ENCODE measurements at places on chromosomes 16 and 17. TPM values are rescaled to one million over a fixed set of nuclear protein-coding genes. Genes with fewer than 3 reads are reported as not detected.

KRT36 gene
- total RNA-seq = not detected

WNT3 gene
- total RNA-seq = 4.9 TPM

HIRIP3 gene
- total RNA-seq = 14.0 TPM

SYT17 gene
- total RNA-seq = 0.46 TPM

ARHGDIG gene
- 3.7 TPM for total RNA-seq

KRT39 gene
- not detected for total RNA-seq

LGALS9B gene
- not detected for total RNA-seq

VAT1L gene
- not detected for total RNA-seq

CACNG1 gene
- not detected for total RNA-seq

- no peak for DNase-seq
Measured at GRCh38 chr16:67562918-67563707, 787 bp downstream of the CTCF start.

- DNase-seq = no peak
Measured at GRCh38 chr16:1659031-1659430, 19.0 kb upstream of the JPT2 start.

DNA sequence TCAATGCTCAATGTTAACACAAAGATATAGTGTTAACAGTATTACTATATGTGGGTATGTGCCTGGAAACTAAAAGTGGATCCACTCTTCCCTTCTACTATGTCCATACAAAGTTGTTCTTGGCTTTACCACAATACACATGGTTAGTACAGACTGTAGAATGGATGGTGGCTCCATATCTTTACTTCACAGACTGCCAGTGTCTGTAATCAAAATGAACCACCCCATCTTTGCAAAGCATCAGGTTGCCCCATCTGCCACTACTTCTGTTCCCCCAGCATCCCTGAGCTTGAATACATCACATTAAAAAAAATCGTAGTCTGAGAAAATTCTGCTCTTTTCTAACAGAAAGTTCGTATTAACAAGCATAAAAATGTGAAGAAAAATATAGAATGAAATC is 30.0 kb downstream of the USP32 start:
- DNase-seq = no peak

- peak; percentile 90 for DNase-seq
Measured at GRCh38 chr17:83068641-83069570, 10.5 kb upstream of the METRNL start.

DNA sequence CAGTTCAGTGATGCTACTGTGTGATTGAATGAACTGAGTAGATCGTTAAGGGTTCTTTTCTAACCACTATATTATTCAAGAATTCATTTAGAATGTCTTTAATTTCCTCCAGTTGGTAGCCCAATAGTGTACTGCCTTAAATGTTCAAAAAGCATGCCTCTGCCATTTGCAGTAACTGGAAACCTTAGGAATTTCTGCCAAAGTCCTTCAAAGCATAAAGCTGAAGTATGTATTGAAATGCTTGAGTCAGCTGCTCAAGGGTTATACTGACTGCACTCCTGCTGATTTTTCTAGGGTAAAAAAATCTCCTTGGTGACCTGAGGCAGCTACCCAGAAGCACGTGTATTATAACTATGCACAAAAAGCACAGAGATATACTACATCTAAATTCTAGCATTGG is 56.5 kb downstream of the SNTB2 start:
- DNase-seq = no peak

- DNase-seq = no peak
Measured at GRCh38 chr16:4339909-4340308, 11.2 kb downstream of the PAM16 start.

DNA sequence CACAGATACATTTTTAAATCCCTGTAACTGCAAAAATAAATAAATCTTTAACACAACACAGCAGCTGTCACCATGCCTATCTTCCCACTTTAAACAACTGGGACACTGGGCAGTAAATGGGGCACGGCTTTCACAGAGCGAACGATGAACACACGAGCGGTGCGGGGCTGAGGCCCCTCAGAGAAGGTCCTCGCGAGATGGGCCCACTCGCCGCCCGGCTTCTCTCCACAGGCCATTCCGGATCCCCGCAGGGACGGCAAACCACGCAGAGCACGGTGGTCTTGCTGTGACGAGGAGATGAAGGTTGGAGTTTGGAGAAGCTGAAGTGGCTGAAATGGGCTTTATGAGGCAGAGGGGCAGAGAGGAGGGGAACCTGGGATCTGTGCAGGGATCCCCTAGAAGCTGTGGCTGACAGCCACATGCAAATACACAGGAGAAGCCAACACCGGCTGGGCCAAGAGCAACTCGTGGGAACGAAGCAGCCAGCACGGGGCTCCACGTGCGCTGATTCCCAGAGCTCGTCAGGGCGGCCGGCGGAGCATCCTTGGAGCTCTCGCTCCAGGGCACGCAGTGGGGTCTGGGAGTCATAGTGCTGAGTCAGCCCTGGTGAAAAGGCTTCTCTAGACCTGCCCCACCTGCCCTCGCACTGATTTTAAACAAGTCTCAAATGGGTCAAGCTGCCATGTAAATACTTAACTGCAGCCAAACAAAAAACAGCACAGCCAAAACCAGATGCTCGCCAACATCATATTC is 31.7 kb downstream of the CCDC57 start:
- DNase-seq = no peak

GRCh38 chr17:80421381-80422090 is 6.6 kb downstream of the ENDOV start:
- DNase-seq = peak; percentile 86

DNA sequence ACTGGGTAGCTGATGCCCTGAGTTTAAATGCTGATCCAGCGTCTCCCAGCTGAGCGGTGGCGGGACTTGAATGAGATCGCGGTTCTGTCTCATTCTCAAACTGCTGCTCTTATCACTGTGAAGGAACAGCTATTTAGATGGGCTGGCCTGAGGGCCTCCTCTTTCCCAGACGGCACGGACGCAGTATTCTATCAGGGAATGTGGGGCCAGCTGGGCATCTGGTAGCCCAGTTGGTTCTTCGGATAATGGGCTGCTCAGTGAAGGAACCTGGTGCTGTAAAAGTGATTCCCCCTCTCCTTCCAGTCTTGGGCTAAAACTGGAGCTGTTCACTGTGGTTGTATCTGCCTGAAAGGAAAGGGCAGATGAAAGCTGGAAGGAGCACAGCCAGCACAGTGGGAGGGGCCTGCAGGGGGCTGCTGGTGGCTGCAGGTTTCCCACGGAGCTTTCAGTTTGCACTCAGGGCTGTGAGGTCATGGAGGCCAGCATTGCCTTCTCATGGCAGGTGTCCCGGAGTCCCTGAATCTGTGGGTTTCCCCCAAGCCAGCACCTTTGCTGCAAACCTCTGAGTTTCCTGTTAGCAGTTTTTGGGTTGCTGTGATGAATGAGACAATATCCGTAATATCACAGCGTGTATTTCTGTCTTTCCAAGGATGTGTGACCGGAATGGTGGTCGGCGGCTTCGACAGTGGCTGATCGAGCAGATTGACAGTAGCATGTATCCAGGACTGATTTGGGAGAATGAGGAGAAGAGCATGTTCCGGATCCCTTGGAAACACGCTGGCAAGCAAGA is 3.6 kb downstream of the IRF8 start:
- no peak for DNase-seq

- peak; percentile 22 for DNase-seq
Measured at GRCh38 chr17:40552806-40553693, 12.2 kb downstream of the CCR7 start.

DNA sequence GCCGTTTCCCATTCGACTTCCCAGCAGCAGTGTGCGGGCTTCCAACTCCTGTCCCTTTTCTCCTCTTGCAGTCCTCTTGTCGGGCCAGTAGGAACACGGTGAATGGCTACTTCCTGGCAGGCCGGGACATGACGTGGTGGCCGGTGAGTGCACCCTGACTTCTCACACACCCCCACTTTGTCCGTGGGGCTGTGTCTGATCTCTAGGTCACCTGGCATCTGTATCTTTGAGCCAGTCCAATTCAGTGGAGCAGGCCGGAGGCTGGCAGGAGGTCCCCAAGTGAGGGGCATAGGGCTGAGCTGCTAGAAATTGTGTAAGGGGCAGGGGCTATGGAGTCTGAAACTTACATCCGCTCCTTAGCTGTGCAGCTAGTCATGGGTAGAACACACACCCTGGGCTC is 6.6 kb downstream of the SLC5A10 start:
- DNase-seq = peak; percentile 43

DNA sequence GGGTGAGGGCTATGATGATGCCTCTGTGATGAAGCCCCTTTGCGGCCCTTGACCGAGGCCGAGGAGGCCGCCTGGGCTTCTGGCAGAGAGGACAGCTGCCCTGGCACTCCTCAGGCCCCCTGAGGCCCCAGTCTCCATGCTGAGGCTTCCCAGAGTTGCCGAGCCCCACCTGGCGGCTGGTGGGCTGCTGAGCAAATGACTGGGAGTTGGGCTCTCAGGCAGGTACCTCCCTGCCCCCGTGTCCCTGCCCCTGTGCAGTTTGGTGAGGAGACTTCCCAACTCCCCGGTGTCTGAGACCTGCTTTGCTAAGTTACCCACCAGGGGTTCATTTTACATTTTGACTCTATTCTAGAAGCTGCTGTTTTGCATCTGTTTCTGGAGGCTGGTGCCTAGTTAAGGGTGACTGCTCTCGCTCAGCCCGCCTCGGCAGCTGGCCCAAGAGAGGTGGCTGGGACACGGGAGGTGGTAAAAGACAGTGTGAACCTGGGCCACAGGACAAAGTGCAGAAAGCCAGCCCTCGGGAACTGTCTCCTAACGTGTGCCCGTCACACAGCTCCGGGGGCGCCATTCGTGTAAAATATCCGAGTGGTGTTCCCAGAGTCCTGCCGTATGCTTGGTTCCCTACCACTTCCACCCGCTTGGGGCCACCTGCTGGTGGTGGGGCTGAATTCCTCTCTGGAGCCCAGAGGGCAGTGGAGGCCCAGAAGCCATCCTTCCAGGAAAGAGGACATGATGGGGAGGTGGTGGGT is 134.5 kb downstream of the RAB11FIP4 start:
- peak; percentile 59 for DNase-seq

DNA sequence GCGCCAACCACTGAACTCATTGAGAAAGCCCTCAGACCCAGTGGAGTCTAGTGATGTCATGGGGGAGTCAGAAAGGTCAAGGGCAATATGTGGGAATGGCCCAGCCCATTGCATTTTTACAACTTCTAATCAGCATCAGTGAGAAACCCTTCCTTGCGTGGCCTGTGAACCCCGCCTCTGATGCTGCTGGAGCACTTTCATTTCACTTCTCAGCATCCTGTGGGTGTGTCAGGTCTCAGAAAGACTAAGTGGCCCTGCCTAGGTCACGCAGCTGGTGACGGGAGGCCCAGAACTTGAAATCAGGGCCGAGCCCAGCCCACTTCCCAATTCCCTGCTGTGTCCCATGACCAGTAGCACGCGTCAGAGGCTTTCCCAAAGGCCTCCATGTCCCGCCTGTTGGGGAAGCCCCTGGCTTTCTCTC is 6.1 kb downstream of the DNAI2 start:
- DNase-seq = no peak

DNA sequence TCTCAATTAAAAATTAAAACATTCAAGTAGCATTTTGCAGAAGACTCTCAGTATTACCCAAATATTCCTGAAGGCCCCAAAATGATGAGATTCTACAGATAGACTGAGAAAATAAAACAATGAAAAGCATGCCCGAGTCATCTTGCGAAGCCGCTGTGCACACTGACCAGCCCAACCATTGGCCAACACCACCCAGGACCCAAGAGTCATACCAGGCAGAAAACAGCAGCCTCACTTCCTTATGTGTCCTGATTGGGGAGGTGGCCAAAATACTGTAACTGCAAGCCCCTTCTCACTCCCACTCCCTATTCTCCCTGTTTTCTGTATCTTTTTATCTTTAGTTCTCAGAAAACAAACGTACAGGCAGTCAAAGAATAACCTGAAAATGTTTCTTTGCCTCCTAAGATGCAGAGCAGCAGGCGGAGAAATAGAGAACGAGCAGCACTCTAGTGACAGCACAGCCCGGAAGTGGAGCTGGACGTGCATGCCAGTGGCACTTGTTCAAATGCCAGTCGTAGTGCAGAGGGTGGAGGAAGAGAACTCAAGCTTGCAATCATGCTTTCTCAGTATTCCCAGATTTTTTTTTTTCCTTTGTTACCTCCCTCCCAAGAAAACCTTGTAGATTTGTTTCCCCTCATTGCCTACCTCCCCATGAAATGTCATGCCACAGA is 182.3 kb upstream of the SOX9 start:
- no peak for DNase-seq

DNA sequence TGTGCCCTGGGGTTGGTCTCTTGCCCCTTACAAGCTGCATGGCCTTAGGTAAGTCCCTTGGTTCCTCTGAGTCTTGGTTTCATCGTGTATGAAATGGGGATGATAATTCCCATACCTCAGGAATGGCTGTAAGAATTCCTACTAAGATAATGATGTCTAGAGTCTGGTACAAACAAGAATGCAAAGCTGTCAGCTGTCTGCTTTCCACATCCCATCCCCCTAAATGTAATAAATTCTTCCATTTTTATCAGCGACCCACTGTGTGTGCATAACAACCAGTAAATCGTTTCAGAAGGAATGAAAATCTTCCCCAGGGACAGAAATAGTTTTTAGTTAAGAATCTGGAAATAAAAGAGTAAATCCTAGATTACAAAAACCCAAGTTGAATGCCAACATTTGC is 95.4 kb downstream of the CPPED1 start:
- DNase-seq = no peak

GRCh38 chr16:67945392-67945933 is 1.5 kb upstream of the LCAT start:
- no peak for DNase-seq

- DNase-seq = no peak
Measured at GRCh38 chr16:83768986-83769385, 38.8 kb upstream of the HSBP1 start.
